ENCODE measurements at places on chromosomes 4 and X. TPM values are rescaled to one million over a fixed set of nuclear protein-coding genes. Genes with fewer than 3 reads are reported as not detected.

Gene SAGE1
- not detected for total RNA-seq

Gene SHISA3
- total RNA-seq, result 0.44 TPM

Gene TRPC5OS
- total RNA-seq, result not detected

- no peak for DNase-seq
These were observed 180.8 kb downstream of the MAGEB17 start for GRCh38 chrX:16347968-16348670.

Measured in lung microvascular endothelial cell (primary cell).